ENCODE measurements at places on chromosomes 7 and 10.

DNA sequence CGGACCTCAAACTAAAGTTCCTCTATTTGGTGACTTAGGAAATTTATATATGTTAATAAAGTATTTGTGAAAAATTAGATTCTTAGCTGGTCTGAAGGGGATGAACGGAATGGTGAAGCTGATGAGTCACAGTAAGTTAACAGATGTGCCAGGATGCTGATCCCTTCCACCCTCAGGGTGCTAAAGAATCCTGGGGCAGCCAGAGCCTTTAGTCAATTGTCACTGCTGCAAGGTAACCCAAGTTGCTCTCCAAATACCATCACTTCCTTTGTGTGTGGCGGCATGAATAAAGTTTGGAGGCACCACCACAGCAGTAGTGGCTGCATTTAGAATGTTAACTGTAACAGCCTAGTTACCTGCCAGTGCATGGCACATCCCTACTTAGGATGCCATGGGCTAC, 222.6 kb upstream of the PPP1R3A start:
- no peak for DNase-seq

DNA sequence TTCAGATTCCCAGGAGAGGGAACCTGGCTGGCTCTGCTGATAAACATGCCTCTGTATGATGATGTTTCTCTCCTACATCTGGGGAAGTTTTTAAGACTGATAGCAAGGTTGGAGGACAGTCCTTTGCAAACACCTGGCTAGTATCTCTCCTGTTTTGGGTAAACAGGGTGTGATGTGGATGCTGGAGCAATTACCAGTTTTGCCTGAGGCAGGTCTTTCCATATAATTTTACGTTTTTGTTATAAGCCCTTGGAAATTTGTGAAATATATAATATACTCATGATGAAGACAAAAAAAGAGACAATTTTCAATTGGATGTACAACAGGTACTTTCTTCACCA, 138.6 kb downstream of the ADAM22 start:
- DNase-seq = no peak

- DNase-seq = no peak
Measured at GRCh38 chr7:138297526-138297925, 162.5 kb upstream of the TRIM24 start.

DNA sequence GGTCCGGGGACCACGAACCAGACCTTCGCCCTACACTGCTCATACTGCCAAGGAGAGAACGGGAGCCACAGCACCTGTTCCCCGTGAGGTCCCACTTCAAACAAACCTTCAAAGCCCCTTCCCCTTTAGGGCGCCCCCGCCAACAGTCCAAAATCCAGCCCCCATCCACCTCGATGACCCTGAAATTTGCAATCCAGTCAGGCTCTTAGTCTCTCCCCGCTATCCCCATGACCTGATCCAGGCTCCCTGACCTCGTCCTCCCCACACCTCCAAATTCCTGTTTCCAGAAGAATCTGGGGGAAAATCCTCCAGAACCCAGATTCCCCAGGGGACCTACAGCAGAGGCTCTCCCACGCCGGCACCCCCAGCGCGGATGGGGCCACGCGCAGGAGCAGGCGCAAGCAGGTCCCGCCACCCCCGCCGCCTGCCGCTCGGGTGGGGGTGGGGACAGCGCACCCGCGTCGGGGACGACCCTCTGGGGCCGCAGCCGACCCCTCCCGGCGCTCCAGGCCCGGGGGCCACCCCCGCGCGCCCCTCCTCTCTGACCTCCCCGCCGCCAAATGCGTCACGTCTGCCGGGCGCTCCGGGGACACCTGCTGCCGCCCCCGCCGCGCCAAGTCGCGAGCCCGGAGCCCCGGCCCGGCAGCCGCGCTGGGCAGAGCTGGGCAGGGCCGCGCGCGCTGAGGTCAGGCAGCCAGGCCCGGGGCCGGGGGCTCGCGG, 753 bp downstream of the CAMK2B start:
- DNase-seq = no peak

GRCh38 chr7:28718545-28718944, 239.6 kb downstream of the TRIL start:
- no peak for DNase-seq

DNA sequence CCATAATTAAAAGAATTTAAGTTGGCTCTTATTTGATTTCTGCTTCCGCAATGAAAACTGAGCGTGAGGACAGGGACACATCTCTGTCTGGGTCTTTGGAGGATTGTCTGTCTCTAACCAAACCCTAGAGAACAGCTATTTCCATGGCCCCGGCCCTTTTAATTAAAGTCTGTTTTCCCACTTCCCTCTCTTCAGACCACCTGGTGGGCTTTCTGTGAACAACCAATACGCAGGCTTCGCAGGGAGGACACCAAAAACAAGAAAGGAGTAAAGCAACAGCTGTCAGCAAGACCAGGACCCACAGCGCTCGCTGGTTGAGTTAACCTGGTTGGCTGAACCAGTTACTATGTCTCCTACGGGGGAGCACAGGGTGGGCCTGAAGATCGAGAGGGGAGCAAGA, 217.1 kb upstream of the FRMD4A start:
- no peak for DNase-seq

DNA sequence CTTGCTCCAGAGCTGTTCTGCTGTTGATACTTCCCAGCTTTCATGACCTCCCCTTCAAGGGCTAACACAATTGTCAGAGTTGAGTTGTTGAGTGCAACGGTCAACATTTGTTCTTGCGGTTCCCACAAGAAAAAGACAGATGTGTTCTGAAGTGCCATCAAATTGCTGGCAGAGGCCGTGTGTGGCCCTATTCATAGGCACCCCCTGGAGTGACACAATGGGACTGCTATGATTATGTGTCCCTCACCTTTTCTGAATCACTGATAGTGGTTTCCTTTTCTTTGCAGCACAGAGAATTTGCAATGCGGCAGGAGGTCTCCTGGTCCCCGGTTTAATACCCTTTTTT, 5.8 kb upstream of the IGFBP1 start:
- no peak for DNase-seq

- no peak for DNase-seq
Measured at GRCh38 chr10:125554016-125554703, 128.8 kb downstream of the TEX36 start.
